ENCODE measurements at places on chromosomes 16 and 17.

GRCh38 chr16:1614456-1615102 lies 2.4 kb downstream of the CRAMP1 start:
- DNase-seq = peak; percentile 35

- DNase-seq = no peak
Measured at GRCh38 chr16:85195900-85196772, 83.9 kb upstream of the CIBAR2 start.

DNA sequence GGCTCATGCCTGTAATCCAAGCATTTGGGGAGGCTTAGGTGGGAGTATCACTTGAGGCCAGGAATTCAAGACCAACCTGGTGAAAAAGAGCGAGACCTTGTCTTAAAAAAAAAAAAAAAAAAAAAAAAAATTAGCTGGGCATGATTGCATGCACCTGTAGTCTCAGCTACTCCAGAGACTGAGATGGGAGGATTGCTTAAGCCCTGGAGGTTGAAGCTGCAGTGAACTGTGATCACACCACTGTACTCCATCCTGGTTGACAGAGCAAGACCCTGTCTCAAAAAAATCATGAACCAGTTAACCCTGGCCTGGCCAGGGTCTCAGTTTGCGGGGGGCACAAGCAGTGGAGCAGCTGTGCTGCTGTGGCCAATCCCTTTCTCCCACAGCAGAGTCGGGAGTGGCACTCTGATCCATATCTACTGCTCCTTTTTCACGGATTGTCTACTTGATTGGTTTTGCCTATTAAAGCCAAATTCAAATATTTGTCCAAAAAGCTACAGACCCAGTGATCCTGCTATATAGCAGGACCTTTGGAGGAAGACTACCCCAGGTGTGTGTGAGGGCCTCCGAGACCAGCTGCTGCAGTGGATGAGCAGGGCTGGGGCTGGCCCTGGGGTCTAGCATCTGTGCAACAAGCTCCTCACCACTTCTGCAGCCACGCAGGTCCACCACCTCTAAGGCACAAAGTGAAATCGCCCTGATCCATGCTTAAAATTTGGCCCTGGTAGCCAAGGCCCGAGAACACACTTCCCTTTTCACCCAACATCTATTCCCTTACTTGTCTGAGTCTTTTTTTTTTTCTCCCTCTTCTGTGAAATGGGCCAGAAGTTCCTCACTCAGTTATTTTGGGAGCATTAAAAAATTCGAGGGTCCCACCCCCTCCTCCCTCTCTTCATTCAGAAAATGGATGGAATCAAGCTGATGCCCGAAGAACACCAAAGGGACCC lies 48.2 kb downstream of the LDHD start:
- no peak for DNase-seq

GRCh38 chr17:65278050-65278819 lies 141.1 kb downstream of the RGS9 start:
- peak; percentile 9 for DNase-seq

DNA sequence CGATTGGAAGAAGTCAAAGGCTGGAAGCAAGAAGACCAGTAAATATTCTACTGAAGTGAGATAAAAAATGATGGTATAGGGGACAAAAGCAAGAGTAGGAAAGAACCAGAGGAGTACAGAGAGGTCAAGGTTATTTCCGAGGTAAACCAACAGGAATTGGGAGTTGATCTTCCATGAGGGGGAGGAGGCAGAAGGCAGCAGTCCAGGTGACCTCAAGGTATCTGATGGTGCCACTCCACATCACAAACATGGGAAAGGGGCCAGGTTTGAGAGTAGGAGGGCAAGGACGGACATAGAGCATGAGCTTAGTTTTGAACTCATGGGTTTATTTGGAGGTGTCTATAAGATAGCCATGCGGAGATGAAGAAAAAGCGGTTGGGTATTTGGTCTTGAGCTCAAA lies 79.4 kb upstream of the CDYL2 start:
- no peak for DNase-seq

All from inflammatory macrophage treated with lipopolysaccharide for 4 hours (primary cell).